Cortex of kidney (tissue), 1 donor: ENCODE measurements at places on chromosomes 4 and X.

- DNase-seq, result no peak
Observed at GRCh38 chr4:123676071-123676889, 279.7 kb downstream of the SPRY1 start.

GRCh38 chr4:24858550-24858949 lies 54.3 kb downstream of the CCDC149 start:
- DNase-seq, result no peak

GRCh38 chrX:131812847-131813825 lies 210.0 kb upstream of the STK26 start:
- DNase-seq, result no peak

DNA sequence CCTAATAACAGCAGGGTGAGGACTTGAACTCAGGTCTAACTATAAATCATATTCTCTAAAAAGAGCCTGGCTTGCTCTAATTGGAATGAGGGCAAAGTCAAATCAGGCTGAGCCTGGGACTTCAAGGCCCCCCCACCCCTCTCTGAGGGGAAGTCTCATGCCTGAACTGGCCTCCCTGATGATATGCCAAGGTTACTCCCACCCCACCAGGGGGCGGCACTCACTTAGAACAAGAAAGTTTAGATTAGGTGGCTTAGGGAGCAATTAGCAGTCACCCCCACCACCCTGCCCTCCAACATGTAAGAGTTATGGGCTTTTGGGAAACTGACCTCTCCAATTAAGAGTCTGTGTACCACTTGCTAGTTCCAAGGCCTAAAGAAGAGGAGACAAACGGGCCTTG lies 2.7 kb downstream of the FOXO4 start:
- DNase-seq, result no peak

DNA sequence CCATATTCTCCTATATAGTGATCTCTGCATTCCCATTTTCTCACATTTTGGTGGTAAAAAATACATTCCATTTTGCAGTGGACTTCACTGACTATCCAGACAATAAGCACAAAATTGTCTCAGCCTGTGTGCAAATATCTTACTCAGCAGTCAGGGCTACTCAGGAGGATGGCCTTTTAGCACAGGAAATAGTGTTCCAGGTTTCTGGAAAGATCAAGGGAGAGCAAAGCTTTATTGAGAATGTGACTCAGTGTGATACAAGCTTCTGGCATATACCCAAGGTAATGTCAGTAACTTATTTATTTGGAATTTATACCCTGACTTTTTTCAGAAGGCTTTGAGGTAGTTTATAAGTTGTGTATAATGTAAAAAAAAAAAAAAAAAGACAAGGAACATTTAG lies 233.4 kb downstream of the TEX13A start:
- DNase-seq, result no peak

- no peak for DNase-seq
Observed at GRCh38 chr4:98955229-98955628, 26.3 kb upstream of the EIF4E start.

- no peak for DNase-seq
Observed at GRCh38 chr4:100169491-100170485, 20.5 kb downstream of the DDIT4L start.

DNA sequence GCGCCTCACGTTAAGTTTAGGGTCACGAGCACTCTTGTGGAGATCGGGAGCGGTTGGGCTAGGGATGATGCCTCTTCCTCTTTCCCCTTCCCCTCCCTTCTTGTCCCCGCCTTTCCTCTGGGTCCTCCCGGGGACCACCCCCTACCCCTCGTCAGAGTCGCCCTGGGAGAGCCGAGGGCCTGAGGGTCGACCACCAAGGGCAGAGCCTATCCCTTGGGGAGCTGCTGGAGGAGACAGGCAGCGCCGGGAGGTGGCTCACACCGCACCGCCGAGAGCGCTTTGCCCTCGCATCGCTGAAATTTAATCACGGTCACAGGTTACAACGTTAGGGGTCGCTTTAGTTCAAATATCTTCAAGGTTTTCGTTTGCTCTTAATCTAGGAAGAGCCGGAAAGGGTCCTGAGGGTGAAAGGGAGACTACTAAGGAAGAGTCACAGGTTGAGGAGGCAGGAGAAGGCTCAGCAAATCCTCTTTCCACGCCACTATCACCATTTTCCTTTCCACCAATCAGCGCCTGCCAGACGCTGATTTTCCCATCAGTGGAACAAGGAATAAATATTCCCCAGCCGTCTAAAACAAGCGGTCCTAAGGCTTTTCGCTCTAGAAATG lies 528 bp upstream of the SNCA start:
- DNase-seq, result no peak

DNA sequence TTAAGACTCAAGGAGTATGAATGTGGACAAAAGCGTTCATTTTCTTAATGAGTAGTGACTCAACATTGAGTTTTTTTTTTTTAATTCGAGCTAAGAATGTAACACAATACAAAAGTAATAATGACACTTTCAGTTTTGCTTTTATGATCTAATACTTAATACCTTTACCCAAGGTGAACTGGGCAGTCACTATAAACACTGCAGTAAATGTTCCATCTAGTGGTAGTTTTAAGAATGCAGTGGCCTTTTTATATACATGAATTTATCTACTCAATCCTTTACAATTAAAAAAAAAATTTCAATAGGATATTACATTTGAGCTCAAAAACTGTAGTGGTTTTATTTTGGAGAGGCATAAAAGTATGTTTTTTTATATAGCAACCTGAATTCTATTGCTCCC lies 33.9 kb downstream of the PDK3 start:
- DNase-seq, result no peak

- DNase-seq, result no peak
Observed at GRCh38 chr4:13240066-13240465, 244.1 kb downstream of the RAB28 start.

GRCh38 chr4:54945838-54946237 lies 179.6 kb downstream of the KDR start:
- DNase-seq, result no peak

DNA sequence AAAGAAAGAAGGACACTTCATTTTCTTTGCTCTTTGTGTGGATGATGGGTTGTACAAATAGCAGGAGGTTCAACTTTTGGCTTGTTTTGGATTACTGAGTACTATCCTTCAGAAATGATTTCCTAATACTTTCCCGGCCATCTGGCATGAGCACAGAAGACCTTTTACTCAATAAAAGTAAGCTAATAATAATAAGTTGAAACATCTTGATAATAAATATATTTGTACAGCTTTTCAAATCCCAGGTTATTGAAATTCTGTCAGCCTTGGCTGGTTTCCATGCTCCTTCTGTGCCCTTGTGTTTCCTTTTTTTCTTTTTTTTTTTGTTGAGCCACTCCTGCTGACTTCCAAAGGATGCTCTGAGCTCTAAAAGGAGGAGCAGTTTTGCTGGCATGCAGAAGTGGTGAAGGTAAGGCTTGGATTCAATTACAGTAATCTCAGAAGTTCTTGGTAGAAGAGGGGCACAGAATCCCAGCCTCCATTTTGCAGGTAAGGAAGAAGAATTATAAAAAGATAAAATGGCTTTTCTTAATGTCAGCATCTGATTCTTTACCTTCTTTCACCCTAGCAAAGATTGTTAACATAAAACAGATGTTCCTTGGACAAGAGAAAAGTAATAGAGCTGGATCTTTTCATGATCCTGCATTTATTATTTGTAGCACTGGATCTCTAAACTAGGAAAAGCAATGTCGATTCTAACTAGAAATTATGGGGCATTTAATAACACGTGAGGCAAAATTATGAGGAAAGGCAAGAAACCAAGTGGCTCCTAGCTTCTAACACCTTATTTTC lies 31.9 kb downstream of the REPS2 start:
- no peak for DNase-seq

DNA sequence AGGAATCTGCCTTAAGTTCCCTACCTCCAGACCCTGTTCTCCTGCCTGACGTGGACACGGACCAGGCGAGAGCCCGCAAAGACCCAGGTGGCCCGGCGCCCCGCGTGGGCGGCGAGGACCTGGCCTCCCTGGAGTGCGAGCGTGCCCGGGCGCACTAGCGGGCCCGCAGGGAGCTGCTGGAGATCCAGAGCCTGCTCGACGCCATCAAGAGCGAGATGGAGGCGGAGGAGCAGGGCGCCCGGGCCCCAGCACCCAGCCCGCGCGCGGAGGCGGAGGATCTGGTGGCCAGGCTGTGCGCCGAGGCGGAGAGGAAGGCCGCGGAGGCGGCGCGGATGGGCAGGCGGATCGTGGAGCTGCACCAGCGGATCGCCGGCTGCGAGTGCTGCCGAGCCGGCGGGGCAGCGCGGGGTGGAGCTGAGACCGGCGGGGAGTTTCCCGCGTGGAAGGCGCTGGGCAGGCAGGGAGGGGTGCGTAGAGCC lies 18.2 kb downstream of the MRFAP1 start:
- no peak for DNase-seq

DNA sequence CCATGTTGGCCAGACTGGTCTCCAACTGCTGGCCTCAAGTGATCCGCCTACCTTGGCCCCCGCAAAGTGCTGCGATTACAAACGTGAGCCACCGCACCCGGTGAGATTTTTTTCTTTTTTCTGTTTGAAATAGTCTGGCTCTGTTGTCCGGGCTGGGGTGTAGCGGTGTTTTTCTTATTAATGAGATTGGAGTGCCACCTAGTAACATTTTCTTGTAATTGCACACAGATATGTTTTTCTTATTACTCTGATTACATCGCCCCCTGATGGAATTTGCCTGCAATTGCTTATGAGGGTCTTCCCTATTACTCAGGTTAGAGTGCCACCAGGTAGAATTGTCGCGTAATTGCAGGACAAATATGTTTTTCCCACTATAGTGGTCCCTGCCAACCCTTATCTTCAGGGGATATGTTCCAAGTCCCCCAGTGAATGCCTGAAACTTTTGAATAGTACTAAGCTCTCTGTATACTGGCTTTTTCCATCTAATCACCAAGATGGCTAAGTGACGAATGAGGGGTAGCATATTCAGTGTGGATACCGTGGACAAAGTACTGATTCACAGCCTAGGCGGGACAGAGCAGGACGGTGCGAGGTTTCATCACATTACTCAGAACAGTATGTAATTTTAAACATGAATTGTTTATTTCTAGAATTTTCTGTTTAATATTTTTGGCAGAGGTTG lies 8.6 kb upstream of the PDHA1 start:
- DNase-seq, result no peak

DNA sequence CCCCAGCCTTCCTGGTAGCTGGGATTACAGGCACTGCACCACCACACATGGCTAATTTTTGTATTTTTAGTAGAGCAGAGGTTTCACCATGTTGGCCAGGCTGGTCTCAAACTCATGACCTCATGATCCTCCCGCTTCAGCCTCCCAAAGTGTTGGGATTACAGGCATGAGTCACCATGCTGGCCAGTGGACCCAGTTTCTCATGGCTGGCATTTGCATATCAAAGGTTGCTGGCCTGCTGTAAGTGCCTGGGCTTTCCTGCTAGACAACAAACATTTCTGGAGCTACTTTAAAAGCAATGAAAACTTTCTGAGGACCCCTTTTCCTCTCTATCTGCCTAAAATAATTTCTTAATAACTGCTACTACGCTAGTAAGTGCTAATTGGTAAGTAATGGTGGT lies 228.2 kb downstream of the PCDH10 start:
- no peak for DNase-seq

DNA sequence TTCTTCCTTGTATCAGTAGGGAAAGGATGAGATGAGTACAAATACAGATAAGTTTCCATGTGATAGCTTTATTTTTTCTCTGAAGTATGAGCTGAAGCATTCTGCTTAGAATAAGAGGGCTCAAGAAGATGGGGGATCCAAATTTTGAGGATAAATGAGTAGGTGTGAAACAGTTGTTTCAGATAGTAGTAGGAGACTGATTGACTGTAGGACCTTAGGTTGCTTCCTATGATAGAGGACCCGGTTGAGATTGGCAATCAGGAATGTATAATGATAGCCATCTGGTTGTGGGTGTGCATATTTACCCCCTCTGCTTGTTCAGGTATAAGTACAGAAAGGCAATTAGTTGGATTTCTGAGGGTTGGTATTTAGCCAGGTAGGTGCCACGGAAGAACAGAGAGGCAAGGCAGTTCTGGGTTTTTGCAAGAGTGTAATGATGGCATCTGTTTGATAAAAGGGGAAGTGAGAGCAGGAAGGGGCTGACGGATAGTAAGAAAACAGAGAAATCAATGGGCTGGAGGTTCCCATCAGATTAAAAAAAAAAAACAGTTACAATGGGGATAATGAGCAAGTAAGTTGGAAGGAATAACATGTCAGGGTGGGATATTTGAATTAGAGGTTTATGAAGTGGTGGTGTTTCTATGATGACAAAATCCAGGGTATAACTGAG lies 13.7 kb downstream of the OCRL start:
- no peak for DNase-seq

DNA sequence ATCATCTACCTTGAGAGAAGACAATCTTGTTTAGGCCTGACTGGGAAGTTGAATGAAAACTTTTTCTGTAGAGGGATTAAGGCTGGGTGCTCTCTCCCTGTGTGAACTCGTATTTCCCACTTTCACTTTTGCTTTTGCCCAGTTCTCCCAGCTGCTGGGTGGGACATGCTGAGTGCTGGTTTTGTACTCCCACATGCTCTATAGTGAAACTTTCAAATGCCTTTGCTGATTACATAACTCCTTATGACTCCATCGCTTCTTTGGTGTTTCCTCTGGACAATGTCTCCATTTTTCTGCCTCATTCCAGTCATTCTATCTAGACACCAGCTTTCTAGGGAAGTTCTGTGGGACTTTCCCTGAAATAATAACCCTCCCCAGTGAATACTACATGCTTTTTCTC lies 100.5 kb downstream of the CLNK start:
- DNase-seq, result no peak

DNA sequence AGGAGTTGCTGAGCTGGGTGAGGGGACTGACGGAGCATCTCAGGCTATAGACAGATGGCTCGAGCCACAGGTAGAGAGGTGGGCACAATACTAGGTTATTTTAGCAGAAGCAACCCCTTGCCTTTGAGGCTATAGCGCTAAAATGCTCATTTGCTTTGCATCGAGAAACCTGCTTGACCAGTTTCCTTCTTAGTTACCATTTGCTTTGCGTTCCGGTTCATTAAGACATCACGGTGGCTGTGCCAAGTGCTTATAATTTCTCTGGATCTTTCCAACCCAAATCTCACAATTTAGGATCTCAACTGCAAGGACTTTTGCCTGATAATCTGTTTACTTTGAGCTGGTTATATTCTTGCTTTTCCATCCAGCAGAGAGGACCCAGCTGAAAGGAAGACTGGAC lies 40.8 kb downstream of the DLG3 start:
- no peak for DNase-seq

DNA sequence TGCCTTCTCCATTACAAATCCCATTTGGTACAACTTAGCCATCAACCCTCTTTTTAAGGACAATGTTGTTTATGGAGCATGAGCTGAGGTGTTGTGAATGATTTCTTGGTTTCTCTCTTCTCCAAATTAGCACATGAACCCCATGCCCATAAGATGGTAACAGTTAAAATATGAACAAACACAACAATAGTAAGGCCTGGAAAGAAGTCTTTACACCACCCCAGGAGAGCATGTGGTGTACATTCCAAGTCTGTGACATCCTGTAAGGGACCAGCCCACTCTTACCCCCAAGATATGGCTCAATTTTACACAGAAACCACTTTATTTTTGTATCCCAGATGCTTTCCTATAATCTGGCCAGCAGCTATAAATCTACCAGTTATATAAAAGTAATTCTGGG lies 226.1 kb downstream of the COX18 start:
- DNase-seq, result no peak

- no peak for DNase-seq
Observed at GRCh38 chr4:148287111-148287510, 155.1 kb downstream of the NR3C2 start.
